ENCODE measurements at places on chromosomes 3 and 15.

GRCh38 chr15:41487381-41487780 lies 6.3 kb upstream of the ITPKA start:
- no peak for DNase-seq

GRCh38 chr3:197224034-197224444 lies 74.4 kb downstream of the DLG1 start:
- DNase-seq: peak; percentile 65

DNA sequence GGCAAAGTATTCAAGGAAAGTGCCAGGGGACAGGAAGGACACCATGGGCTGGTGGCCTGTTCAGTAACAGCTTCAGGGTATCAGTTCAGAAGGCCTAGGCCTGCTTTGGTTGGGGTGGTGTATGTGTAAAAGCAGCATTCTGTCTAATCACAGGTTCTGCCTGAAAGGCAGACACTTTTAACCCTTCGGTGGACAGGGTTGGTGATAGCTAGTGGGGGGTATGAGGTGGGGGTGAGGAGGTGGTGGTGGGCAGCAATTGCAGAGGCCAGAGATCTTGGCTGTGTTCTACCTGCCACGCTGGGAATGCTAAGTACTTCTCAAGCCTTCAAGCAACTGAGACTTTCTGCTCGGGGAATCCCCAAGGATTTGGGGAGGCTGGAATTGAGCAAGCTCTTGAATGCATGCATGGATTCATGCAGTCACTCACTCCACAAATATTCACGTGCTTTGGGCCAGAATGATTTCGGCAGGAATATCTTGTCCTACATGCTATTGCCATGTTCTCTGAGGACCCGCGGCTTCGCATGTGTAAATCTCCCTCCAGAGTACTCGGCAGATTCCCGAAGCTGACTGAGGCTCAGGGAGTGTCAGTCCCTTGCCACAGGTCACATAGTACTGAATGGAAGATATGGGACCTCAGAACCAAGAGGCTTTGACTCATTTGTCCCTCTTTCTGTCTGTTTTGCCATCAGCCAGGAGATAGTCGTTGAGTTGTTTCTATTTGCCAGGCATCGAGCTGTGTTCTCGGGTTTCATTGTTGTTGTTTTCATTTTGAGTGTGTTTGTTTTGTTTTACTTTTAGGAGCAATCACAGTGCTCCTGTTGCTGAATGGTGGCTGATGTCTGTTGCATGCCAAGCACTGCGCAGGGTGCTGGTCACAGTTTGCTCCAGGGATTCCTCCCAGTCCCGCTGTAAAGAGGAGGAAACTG lies 65.5 kb downstream of the SMAD3 start:
- no peak for DNase-seq

GRCh38 chr3:194598771-194599557 lies 34.3 kb downstream of the TMEM44 start:
- DNase-seq: no peak

GRCh38 chr3:136804141-136804540 lies 14.8 kb upstream of the SLC35G2 start:
- no peak for DNase-seq
